GM10248 (cell line): ENCODE measurements at places on chromosomes 1 and 21.

DNA sequence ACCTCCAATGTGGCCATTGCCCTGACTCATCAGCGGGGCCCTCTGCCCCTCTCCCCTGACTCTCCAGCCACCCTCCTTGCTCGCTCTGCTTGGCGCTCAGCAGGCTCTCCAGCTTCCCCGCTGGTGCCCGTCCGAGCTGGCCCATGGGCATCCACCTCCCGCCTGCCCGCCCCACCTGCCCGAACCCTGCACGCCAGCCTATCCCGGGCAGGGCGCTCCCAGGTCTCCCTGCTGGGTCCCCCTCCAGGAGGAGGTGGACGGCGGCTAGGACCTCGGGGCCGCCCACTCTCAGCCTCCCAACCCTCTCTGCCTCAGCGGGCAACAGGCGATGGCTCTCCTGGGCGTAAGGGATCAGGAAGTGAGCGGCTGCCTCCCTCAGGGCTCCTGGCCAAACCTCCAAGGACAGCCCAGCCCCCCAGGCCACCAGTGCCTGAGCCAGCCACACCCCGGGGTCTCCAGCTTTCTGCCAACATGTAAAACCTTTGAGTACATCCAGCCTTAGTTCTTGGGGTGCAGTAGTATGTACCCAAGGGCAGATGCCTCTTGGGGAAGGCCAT, 10.8 kb downstream of the HCN3 start:
- no peak for DNase-seq

GRCh38 chr1:56430141-56430839, 149.1 kb downstream of the PLPP3 start:
- DNase-seq = no peak

GRCh38 chr1:179178183-179178582, 51.3 kb downstream of the ABL2 start:
- no peak for DNase-seq

DNA sequence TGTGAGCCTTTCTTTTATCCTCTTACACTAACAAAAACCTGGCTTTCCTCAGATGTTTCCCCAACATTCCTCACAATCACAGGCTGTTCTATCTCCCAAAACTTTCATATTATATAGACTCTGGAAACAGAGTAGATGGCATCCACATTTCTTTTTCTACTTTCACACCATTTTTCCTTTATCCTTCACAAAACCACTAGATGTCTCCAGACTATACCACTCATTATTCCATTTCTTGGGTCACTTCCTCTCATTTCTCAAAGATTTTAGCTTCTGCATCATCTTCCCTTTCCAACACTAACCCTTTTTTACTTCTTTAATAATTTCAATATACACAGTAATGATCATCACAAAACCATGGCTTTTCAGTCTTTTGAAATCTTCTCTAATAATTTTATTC, 286.0 kb upstream of the DEPDC1 start:
- DNase-seq = no peak

DNA sequence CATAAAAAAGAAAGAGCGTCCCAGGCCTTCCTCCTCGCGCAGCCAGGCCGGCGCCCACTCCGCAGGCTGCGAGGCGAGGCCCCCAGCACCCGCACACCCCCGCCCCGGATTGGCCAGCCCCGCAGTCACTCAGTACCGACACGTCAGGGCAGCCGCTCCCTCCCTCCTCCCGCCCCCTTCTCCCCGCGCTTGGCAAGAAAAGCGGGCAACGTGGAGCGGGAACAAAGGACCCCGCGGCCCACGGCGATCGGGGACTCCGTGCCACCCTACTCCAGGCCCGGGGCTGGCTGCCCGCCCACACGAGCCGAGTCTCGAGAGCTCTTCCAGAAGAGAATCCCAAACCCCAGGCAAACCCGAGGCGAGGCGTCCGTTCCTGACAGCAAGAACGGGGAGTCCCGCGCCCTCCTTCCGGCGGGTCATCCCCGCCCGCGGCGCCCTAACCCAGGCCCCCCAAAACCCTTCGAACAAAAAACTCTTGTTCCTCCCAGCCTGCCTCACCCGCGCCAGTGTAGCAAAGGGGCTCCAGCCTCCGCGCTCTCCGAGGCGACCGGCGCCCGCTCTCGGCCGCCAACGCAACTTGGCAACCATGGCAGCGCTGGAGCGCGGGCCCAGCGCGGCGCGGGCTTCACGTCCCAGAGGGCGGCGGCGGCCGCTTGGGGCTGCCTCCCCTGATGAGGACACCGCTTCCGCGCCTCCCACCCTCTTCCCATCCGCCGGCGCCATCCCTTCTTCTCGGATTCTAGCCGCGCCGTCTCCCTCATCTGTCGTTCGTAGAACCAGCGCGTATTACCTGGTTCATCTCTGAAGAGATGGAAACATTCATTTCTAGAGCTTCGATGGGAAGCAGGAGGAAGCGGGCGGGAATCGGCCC, 645 bp downstream of the IVNS1ABP start:
- peak; percentile 89 for DNase-seq

- DNase-seq = no peak
Measured at GRCh38 chr1:235402457-235403200, 35.4 kb downstream of the TBCE start.

GRCh38 chr1:190476806-190477205, 858 bp downstream of the BRINP3 start:
- DNase-seq = no peak

- no peak for DNase-seq
Measured at GRCh38 chr1:224076407-224076806, 37.5 kb upstream of the FBXO28 start.

DNA sequence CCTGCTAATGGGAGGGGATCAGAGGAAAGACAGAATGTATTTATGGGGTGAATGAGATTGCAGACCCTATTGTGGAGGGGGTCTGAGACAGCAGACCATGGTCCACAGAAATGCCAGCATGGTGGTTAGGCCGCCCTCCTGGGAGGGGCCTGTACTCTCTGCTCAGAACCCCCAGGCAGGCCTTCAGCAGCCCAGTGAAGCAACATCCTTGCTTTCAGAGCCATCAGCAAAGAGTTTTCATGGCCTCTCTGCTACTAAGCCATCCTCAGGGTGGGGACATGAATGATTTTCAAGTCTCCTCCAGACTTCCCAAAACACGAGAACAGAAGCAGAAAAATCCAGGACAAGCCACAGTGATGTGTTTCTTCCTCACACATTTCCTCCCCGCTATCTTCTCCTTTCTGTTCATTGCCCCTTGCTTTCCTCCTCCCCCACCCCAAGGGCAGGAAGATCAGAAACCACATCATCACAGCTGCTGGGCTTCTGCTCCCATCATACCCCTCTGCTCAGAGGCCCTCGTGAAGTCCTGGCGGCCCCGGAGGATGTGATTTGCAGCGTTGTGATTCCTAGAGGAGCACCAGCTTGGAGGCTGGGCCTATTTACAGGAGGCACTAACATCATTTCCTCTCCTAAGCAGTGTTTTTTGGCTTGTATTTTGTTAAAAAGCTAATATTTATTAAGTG, 48.0 kb downstream of the ABCA4 start:
- no peak for DNase-seq

DNA sequence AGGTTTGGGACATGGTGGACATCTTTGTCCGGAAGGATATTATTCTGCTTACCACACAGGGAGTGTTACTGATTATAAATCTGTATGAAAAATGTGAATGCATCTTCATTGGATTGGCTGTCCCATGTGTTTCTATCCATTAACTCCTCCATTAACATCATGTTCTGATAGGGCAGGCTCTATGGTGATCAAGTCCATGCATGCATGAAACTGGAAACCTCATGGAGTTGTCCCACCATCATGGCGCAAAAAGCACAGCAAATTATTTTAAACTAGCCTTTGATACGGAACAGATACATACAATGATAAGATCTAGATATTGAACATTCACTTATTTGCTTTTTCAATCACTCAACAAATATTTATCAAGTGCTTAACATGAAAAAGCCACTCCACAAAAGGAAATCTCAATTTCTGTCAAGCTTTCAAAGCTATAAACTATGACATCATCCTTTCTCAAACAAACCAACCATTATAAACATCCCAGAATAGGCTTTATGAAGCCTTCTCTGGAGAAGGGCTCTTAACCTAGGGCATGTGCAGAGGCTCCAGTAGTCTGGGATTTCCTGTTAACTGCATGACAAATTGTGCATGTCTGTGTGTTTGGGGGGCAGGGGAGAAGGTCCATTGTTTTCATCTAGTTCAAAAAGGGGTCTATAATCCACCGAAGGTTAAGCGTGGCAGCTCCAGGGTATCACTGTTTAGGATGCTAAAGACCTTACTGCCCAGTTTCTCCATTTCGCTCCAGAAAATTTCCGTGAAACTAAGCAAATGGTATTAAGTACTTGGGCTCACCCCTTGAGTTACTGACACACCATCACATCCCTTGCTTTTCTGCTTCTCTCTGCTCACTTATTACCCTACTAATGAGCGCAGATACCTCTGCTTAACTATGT, 46.1 kb downstream of the ADAMTS1 start:
- DNase-seq = no peak

DNA sequence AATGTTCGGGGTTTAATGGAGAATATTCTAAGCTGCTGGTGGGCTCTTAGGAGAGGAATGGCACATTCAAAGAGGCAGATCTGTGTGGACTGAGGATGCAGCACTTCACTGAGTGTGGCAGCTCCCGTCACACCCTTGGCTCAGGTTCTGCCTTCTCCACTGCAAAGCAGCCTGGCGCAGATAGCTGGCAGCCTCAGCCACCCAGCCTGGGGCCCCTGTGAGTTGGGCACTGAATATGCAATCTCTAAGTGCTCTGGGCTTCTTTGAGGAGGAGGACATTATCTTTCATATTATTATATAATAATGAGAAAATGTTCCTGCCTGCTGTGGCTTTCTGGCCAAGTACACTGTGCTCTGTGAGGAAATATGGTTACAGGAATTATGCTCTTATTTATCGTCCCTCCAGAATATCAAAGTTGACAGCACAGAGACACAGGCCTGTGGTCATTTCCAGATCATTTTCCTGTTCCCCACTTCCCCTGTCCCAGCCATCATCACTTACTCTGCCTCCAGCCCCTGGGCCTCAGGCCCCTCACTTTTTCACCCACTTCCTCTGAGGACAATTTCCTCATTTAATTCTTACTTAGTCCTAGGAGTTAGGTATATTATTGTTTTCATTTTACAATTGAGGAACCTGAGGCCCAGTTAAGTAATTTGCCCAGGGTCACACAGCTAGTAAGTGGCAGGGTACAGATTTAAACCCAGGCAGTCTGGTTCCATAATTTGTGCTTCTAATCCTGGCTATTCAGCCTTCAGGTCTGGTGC, 53.6 kb downstream of the MAB21L3 start:
- DNase-seq = no peak

DNA sequence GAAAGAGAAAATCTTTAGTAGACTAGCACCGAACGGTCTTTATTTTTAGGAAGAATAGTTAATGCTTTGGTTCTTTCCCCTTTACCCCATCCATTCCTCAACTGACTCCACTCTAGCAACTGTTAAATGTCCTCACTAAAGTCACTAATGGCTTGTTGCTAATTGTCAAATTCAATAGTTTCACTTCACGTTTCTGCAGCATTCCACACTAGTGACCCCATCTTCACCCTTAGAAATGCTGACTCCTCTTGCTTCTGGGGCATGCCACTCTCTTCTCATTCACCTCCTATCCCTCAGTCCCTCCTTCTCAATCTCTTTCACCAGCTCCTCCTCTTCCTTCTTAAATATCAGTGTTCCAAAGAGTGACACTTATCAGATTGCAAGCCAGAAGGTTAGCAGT, 19.4 kb upstream of the CADM3 start:
- DNase-seq = no peak
